COR-L47 (cell line): ENCODE measurements at places on chromosomes 5 and 9.

GRCh38 chr5:140075371-140075770 is 32.3 kb upstream of the NRG2 start:
- peak; percentile 28 for DNase-seq

DNA sequence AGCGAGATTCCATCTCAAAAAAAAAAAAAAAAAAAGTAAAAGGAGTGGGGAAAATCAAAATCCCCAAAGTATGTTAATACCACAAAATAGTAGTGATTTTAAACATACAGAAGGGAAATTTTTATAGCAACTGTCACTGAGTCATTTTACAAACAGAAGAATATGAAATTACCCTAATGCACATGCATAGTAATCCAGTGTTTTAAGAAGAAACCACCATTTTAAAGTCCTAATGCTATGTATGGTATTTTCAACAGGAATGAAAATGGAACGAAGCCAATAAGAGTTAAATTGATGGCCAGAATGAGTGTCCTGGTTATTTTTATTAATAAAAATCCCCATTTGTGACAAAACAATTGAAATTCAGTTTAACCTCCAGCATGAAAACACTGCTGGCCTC is 26.7 kb upstream of the NXNL2 start:
- no peak for DNase-seq

GRCh38 chr5:163889369-163889768 is 383.9 kb downstream of the MAT2B start:
- DNase-seq = no peak

- peak; percentile 98 for DNase-seq
Measured at GRCh38 chr5:41903892-41904799, at the start of gene RIMOC1. TSS of gene RIMOC1 (plus strand) at chr5:41904344. CDS start at chr5:41904368, 24 bp downstream.

DNA sequence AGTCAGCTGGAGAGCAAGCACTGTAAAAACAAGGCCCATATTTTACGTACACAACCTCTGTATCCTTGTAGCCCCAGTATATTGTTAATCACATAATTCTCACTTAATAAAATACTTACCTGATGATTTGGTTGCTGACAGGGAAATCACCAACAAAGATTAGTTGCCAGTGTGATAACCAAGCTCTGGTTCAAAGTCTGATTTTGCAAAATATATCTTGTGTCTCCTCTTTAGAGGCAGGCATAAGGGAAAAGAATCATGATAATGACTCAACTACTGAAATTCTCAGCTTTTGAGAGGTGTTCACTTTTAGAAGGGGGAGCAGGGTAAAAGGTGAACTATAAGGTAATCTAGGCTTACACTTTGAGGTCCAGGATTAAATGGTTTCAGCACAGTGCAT is 351.1 kb upstream of the CD180 start:
- DNase-seq = no peak

GRCh38 chr9:6194934-6195333 is 20.7 kb upstream of the IL33 start:
- DNase-seq = no peak

- DNase-seq = no peak
Measured at GRCh38 chr5:163424836-163425235, 12.6 kb upstream of the CCNG1 start.

DNA sequence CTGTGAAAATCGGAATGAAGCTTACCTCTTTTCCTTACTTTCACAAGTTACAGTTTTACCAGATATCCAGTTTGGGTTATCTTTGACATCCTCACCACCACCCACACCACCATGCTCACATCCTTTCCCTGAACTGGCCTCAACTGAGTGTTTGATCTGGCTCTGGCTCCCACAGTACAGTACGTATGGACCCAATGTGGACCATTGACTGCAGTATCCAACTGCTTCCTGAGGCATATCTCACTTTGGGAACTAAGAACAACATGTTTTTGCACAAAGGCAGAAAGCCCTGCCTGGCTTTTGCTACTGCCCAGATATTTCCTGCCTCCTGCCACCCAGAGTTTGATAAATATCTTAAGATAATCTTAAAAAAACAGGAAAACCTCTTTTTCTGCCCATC is 1232.0 kb upstream of the CDH18 start:
- no peak for DNase-seq

GRCh38 chr9:115957585-115957984 is 196.0 kb upstream of the PAPPA start:
- no peak for DNase-seq

DNA sequence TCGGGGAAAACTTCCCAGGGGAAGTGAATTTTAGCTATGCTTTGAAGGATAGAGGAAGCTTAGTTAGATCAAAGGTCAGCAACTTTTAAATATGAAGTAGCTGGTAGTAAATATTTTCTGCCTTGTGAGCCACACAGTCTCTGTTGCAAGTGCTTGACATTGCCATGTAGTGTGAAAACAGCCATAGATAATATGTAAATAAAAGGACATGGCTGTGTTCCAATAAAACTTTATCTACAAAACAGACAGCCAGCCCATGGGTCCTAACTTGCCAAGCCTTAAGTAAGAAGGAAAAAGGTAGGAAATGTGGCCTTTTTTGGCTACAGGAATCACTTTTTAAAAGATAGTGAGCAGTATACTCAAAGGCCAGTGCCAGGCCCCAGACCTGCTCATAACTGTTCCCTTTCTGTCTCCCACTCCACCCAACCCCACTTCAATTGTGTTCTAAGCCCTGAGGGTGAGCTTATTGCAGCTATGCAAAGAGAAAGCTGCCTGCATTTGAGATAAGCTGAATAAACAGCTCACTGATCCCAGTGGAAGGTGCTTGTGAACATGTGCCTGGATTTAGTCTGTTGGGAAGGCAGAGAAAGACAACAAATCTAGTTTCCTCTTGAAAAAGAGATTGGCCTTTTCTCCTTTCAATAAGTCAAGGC is 113.0 kb upstream of the TRIM32 start:
- DNase-seq = no peak

GRCh38 chr5:62082370-62082801 is 223.6 kb upstream of the KIF2A start:
- DNase-seq = no peak
